ENCODE measurements at places on chromosomes 3 and 15. TPM values are rescaled to one million over a fixed set of nuclear protein-coding genes. Genes with fewer than 3 reads are reported as not detected.

DNA sequence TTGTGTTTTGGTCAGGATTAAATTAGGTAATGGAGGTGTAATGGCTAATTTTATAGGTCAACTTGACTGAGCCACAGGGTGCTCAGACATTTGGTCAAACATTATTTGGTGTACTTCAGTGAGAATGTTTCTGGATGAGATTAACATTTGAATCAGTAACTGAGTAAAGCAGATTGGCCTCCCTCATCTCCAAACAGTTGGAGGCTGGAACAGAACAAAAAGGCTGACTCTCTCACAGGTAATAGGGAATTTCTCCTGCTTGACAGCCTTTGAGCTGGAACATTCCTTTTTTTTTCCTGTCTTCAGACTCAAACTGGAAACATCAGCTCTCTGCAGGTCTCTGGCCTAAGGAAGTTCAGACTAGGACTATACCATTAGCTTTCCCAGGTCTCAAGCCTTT lies 280.7 kb downstream of the ZBTB20 start:
- no peak overlapping the region for H3K4me3 ChIP-seq
- no peaks in the 10 kb centered on the region for H3K4me1 ChIP-seq
- H3K27me3 ChIP-seq = no peaks in the 10 kb centered on the region
- no peak for DNase-seq

DNA sequence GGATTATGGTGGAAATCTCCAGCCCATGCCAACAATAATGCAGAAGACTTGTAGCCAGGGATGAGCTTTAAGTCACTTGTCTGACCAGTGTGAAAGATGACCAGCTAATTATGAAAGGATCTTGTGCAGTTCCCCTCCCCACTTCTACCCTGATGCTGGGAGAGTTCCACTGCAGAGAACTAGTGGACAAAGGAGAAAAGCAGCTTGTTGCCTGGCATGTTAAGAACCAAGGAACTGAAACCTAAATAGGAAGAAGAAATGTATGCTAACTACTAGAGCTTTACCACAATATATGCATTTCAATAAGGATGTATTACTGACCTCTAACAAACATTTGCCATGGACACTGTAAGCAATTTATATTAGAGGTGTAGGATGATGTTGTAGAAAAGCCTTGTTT lies 52.2 kb upstream of the CSTA start:
- no peak overlapping the region for H3K27ac ChIP-seq
- no peak overlapping the region for H3K4me3 ChIP-seq
- H3K27me3 ChIP-seq = no peaks in the 10 kb centered on the region
- no peaks in the 10 kb centered on the region for H3K36me3 ChIP-seq
- no peaks in the 10 kb centered on the region for H3K4me1 ChIP-seq

DNA sequence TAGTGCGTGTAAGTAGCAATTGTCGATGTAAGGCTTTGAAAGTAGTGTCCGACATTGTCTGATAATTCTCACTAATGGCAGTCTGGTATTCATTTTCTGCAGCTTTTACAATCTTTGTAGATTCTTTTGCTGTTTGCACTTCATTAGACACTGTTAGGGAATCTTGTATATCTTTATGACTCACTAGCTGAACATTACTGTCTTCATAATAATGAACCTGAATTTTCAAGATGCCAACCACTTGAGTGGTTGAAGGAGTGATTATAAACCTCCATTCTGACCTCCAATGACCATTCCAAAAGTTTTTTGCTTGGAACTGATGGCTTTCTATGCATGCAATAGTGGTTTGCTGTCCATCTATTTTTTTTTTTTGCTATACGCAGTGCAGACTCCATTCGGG lies 76.4 kb upstream of the MFGE8 start:
- H3K36me3 ChIP-seq = no peaks in the 10 kb centered on the region
- no peak overlapping the region for H3K27ac ChIP-seq
- no peak overlapping the region for H3K4me3 ChIP-seq
- H3K4me1 ChIP-seq = no peaks in the 10 kb centered on the region

- H3K27ac ChIP-seq = no peak overlapping the region
- H3K36me3 ChIP-seq = no peaks in the 10 kb centered on the region
- no peaks in the 10 kb centered on the region for H3K27me3 ChIP-seq
- H3K4me1 ChIP-seq = no peaks in the 10 kb centered on the region
- no peak overlapping the region for H3K4me3 ChIP-seq
These were observed 12.1 kb downstream of the MRPS22 start for GRCh38 chr3:139355891-139356290.

DNA sequence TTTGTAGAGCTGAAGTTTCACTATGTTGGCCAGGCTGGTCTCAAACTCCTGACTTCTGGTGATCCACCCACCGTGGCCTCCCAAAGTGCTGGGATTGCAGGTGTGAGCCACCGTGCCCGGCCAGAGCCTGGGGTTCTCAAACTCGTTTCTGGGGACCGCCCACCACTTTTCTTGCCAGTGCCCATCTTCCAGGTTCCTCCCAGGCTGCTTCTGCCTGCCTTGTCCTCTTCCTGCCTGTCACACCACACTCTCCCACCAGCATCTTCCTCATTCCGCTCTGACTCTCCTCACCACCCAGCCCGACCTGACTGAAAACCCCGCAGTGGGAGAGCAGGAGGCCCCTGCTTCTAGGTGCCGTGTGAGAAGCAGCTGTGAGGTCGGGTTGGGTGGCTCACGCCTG lies 3.1 kb upstream of the DYNLT2B start:
- H3K4me3 ChIP-seq = no peak overlapping the region
- H3K27ac ChIP-seq = no peak overlapping the region
- no peaks in the 10 kb centered on the region for H3K4me1 ChIP-seq
- H3K27me3 ChIP-seq = no peaks in the 10 kb centered on the region
- no peaks in the 10 kb centered on the region for H3K36me3 ChIP-seq

GRCh38 chr3:152315623-152316022 lies 46.9 kb downstream of the MBNL1 start:
- H3K27me3 ChIP-seq = no peaks in the 10 kb centered on the region
- no peak overlapping the region for H3K4me3 ChIP-seq
- peak overlapping the region; percentile 16 for H3K27ac ChIP-seq

DNA sequence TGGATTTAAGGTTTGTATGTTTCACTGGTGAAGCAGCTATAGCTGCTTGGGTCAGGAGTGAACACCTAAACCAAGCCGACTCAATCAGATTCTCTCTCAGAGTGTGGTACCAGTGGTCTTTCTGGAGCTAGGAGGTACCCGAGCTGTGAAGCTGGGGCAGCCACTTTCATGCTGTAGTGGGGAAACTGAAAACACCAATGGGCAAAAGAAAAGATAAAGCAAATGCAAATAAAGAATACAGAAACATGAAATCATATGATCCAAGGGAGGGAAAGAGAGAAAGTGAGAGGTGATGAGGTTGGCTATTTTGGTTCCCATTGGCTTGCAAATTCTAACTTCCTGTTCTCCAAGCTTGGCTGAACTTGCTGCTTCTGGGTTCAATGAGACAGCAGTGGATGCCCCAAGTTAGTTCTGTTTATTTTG lies 212.3 kb upstream of the CFAP20DC start:
- H3K36me3 ChIP-seq = no peaks in the 10 kb centered on the region
- H3K27ac ChIP-seq = no peak overlapping the region
- no peaks in the 10 kb centered on the region for H3K4me1 ChIP-seq
- no peaks in the 10 kb centered on the region for H3K27me3 ChIP-seq
- no peak for DNase-seq
- no peak overlapping the region for H3K4me3 ChIP-seq

Gene CLDND1
- 60.2 TPM for total RNA-seq

Gene CHRNB4
- not detected for total RNA-seq

Gene CCR2
- 4.1 TPM for total RNA-seq

Gene CYP8B1
- total RNA-seq = not detected

All from Peyer's patch (tissue), 4 donors.